ENCODE measurements at places on chromosomes 6 and 20.

GRCh38 chr20:62337558-62338293 is 29.4 kb downstream of the LAMA5 start:
- no peak for DNase-seq

- no peak for DNase-seq
Measured at GRCh38 chr6:30882204-30882758, 2.0 kb upstream of the DDR1 start.

- no peak for DNase-seq
Measured at GRCh38 chr6:138996524-138996923, 8.5 kb upstream of the REPS1 start.

- no peak for DNase-seq
Measured at GRCh38 chr6:11712760-11713159, 65.8 kb downstream of the ADTRP start.

GRCh38 chr6:157226761-157227160 is 96.6 kb downstream of the TMEM242 start:
- no peak for DNase-seq

DNA sequence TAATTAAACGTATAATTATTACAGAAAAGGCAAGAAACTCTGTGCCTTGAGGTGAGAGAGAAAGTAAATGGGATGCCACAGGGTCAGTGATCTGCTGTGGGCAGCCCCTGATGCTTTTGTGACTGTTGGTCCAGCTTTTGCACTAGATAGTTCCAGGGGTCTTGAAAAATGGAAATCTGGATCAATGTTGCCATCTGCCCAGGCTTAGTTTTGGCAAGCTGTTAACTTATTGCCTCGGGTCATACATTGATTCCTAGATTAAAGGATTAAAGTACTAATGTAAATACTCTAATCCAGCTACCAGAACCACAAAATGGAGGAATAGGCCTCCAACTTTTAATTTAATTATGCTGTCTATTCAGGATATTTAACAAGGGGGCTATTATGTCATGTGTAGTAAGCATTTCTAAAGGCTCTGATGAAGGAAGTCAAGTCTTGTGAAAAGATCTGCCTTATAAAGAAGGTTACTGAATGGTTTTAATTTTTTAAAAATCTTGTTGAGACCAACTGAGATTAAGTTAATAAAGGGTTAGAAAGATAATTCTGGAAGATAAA is 376.0 kb upstream of the HS3ST5 start:
- DNase-seq: no peak

- no peak for DNase-seq
Measured at GRCh38 chr6:39289490-39289889, 24.7 kb downstream of the KCNK17 start.

GRCh38 chr6:110875548-110876169 is 1.1 kb downstream of the AMD1 start:
- no peak for DNase-seq

DNA sequence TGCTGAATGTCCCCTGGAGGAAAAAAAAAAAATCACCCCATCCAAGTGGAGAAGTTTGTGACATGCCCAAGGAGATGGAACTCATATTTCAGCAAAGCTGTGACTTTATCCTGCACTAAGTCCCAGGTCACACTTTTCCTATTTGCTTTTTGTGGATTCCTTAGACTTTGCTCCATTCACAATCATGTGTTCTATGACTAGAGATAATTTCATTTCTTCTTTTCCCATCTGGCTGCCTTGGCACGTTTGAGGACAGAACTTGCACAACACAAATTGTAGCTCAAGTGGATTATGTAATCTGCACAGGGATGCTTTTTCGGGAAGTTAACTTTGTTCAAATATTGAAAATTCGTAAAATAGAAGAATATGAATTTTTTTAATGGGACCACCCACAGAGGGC is 100.7 kb upstream of the PTPN1 start:
- DNase-seq: no peak

GRCh38 chr6:39381550-39382140 is 59.1 kb upstream of the KCNK16 start:
- no peak for DNase-seq

GRCh38 chr6:159713984-159714383 is 13.3 kb upstream of the WTAP start:
- no peak for DNase-seq

DNA sequence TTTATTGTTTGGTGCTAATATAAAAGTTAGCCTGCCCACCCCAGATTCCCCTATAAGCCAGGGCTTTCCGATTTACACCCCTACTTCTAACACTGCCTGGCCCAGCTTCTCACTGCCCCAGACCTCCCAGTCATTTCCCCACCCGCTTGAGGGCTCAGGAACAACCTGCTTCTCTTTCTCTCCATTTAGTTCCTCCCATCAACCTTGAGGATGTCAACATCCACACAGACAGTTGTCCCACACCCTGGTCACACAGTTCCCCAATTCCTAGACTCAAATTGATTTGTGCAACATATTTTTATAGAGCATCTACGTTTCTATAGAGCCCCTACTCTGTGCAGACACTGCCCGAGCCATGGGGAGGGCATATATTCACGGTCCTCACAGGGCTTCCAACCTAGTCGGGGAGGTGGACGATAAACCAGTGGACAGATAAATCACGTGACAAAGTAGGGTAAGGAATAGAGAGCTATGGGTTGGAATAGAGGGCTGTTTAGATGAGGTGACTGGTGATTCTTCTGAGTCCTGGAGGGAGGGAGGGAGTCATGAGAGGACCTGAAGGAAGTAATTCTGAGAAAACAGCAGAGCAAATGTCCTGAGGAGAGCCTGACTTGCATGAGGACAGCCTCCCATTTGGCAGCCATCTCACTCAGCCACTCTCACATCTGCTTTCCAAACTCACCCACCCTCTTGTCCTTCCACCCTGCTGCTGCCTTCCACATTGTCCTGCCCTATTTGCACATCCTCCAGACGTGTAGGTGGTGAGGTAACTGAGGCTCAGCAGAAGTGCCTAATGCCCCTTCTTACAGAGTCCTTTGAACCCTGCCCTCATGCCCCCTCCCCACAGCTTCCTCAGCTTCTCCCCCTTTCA is 6.3 kb downstream of the GABRR2 start:
- no peak for DNase-seq

GRCh38 chr6:42375007-42375635 is 76.6 kb downstream of the TRERF1 start:
- no peak for DNase-seq

GRCh38 chr20:43863821-43864544 is 50.7 kb upstream of the TOX2 start:
- DNase-seq: no peak

DNA sequence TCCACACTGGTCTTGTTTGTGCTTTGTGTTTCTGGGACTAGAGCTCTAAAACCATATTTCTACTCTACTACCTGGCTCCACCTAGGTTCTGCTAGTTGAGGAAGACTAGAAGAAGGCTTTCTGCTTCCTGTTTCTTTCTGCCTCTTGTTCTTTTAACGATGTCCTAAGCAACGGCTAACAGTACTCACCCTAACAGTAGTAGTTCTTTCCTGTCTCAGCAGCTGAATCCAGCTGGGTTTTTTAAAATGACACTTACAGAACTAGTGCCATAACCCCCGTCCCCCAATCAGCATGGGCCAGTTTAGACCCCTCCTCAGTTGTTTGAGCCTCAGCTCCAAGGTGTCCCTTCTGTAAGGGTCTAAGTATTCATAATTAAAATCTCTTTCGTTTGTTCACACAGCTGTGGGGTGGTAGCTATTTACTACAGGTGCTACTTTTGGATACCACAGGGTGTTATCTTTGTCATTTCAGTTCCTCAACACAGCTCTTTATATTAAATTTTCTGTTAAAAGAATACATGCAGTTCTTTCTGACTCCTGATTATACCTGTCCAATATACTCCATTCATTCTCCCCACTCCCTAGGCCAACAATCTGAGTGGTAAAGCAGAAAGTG is 790.2 kb downstream of the DHX35 start:
- no peak for DNase-seq

DNA sequence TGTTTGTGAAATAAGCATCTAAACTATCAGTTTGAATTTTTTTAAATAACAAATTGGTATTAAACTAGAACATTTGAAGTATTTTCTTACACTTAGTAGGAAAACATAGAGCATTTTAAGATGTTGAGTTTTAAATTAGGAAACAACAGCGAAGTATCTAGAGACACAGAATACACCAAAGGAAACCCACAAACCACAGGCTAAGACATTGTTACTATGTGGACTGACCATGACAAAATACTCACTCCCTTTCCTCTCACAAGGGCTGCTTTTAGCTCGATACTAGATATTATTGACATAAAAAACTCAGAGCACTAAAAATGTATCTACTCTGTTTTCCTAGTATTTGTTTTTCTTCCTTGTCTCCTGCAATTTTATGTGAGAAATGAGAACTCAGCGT is 266.0 kb upstream of the CITED2 start:
- DNase-seq: no peak

DNA sequence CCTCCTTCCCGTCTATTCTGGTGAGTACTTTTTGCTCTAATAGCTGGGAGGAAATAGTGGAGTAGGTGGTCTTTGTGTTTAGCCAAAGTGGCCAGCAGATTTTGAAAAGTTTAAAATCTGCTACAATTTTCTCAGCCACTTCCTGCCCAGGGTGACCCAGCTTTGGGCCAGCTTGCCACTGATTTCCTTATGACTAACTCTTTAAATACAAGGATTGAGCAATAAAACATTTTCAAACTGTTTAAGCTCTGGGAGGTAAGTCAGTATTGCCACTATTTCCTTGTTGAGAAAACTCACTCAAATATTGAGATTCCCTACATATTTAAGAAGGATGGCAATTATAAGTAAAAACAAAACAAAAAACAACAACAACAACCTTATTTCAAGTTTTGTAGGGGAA is 54.5 kb downstream of the TRMT11 start:
- DNase-seq: peak; percentile 30

DNA sequence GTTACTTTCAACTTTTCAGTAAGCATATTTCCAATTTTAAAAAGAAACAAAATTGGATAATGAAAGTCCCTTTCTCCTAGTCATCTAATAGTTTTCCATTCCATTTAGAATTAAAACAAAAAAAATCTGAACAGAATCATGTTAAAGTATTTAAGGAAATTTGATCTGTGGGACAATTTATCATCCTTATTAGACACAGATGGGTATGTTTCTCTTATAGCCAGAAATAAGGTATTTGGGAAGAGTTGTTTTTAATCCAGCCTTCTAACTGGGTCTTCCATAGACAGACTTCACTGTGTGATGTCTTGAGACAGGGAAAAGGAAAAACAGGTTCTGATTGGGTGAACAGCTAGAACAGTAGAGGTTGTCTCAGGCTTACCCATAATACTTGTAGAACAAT is 39.5 kb upstream of the STXBP5 start:
- no peak for DNase-seq

- no peak for DNase-seq
Measured at GRCh38 chr20:57498425-57499400, 26.2 kb downstream of the CTCFL start.

GRCh38 chr6:129140526-129140925 is 257.6 kb downstream of the LAMA2 start:
- DNase-seq: no peak

GRCh38 chr6:35146453-35146852 is 5.3 kb upstream of the TCP11 start:
- no peak for DNase-seq

DNA sequence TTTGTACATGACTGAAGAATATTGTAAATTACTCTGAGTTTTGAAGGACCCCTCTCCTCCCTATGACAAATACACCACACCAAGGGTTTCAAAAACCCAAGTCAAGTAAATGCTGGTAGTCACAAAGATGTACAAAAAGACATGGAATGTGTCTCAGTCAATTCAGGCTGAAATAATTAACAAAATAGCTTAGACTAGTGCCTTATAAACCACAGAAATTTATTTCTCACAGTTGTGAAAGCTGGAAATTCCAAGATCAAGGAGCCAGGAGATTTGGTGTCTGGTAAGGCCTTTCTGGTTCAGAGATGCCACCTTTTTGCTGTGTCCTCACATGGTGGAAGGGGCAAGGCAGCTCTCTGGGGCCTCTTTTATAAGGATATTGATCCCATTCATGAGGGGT is 202.3 kb upstream of the RIN2 start:
- no peak for DNase-seq

- no peak for DNase-seq
Measured at GRCh38 chr6:124823240-124824111, 138.8 kb upstream of the RNF217 start.

- no peak for DNase-seq
Measured at GRCh38 chr6:26388014-26388413, 5.1 kb downstream of the BTN2A2 start.

DNA sequence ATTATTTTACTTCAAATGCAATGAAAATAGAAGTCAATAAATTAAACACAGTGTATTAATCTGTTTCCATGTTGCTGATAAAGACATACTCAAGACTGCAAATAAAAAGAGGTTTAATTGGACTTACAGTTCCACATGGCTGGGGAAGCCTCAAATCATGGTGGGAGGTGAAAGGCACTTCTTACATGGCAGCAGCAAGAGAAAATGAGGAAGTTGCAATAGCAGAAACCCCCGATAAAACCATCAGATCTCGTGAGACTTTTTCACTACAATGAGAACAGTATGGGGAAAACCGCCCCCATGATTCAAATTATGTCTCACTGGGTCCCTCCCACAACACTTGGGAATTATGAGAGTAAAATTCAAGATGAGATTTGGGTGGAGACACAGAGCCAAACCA is 82.2 kb downstream of the GPR63 start:
- DNase-seq: no peak

DNA sequence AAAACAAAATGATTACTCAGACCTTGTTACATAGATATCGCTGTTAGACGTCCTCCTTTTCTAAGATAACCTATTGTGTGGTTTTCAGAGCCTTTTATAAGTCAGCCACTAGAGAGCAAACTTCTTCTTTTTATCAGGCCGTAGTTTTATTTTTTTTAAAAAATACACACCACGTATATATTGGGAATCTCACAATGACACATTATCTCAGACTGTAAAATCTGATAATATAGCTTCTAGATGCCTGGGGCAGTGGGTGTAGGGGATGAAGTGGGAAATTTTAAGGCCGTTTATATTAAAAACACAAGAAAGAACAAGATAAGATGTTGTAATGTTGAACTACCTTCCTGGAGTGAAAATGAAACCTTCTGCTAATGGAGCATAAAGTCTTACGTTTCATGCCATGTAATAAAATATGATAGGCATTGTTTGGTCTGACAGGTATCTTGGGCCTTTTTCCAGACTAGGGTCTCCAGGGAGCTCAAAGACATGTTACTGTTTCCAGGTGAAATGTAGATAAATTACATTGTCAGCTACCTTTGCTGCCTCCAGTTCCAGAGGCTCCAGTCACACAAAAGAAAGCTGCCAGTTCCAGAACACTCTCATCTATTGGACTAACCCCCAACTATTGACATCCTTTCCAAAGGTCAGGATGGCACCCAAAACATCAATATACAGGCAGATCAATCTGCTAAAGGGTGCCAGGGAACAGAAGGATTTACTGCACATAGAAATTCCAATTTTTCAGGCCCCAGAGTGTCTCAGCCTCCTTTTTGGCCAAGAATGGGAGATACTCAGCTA is 130.2 kb upstream of the AKIRIN2 start:
- DNase-seq: peak; percentile 9
